ENCODE measurements at places on chromosomes 4 and X.
A peak's percentile ranks its signal among the peaks of the same experiment; 100 is the strongest.

GRCh38 chrX:44871114-44871645 is 1.8 kb upstream of the KDM6A start:
- DNase-seq = no peak

GRCh38 chr4:77092975-77093374 is 17.2 kb upstream of the CCNI start:
- no peak for DNase-seq

DNA sequence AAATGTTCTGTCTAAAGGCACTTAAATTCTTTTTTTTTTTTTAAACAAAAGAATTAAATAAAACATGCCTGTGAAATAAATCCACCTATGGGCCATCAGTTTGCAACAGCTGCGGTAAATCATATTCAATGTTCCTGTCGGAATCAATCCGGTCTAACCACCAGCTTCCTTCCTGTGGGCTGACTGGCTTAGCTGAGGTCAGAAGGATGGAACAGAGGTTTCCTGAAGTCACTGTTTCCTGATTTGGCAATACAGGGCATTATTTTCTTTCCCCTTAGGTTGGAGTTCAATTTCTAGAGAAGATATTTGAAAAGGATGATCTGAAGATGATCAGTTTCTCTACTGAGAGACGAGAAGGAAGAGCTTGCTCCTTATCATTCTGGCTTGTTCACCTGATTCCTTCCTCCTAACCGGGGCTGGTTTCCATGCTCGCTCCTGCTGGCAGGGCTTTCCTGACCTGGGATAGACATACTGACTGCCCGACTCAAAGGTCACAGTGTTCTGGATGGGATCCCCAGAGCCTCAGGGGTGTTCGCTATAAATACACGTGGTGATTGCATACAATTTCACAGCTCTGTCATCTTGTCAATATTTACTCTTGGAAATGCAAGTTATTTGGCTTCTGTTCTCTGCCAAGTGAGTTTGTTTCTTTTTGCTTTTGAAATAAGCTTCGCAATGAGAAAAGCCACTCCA is 21.7 kb downstream of the PDLIM3 start:
- DNase-seq = peak; percentile 25

DNA sequence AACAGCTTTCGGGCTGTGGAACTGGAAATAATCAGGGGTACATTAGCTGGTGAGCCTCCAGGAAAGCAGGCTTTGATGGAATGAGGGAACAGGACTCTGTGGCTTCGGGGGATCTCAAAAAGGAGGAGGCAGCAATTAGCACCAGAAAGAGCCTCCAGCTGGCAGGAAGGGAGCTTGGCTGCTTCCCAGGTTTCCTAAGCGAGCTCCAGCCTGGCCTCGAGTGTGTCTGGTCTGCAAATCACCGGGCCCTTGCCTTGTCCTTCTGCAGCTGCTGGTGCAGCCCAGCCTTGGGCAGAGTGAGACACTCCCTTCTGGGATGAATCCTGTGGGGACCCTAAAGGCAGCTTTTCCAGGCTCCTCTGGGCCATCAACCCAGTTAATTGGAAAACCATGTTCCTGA is 10.7 kb upstream of the PDHA1 start:
- DNase-seq = no peak

GRCh38 chr4:8081621-8082516 is 76.7 kb downstream of the ABLIM2 start:
- no peak for DNase-seq

DNA sequence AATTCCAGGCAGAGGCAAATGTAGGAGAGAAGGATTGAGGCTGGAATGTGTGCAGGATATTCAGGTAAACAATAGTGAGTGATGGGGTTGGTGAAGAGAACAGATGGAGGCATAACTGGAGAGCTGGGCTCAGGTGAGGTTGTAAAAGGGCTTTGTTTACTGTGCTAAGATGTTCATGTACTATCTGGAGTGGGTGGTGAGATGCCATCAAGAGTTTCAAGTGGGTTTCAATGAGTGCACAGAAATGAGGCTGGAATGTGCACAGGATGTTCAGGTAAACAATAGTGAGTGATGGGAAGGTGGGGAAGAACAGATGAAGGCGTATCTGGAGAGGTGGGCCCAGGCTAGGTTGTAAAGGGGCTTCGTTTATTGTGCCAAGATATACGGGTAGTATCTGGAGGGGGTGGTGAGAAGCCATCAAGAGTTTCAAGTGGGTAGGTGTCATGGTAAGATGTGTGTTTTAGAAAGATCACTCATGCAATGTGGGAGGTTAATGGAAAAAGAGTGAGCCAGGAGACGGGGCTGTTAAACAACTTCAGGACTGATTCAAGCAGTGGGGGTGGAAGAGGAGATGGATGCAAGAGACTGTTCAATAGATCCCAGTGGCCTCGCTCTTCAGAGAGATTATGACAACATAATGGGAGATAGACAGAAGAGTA is 25.4 kb upstream of the NMU start:
- DNase-seq = no peak

GRCh38 chr4:126955292-126956183 is 677.2 kb upstream of the INTU start:
- no peak for DNase-seq

DNA sequence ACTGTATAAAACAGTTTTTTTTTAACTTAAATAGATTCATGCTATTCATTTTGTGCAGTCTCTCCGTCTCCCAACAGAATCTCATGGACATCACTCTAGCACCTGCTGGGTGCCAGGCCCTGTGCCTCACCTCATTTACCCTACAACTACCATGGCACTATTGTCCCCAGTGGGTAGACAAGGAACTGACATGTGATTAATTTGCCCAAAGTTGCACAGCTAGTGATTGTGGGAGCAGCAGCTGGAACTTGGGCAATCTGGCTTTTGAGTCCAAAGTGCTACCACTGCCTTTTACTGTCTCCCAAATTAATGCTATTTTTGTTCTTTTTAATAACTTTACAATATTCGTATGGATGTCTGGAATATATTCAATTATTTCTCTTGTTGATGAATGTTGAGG is 11.2 kb upstream of the PGRMC2 start:
- DNase-seq = no peak

- no peak for DNase-seq
These were observed 1248.1 kb downstream of the RAPGEF2 start for GRCh38 chr4:160350944-160351343.

DNA sequence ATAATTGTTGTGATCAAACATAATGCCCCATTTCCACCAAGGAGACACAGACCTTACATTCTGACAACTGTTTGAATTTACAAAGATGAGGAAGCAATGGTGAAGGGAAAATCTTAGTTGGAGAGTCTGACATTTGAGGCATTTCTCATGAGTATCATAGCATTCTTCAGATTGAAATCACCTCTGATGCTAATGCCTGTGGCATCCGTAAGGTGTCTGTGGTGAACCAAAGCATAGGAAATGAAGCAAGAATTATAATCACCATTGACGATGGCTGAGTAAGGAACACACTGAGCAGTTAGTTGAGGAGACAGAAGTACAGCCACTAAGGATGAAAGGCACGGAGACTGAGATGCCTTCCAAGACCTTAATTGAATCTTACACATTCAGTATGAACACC is 575.7 kb downstream of the TRIML1 start:
- no peak for DNase-seq

GRCh38 chr4:8008391-8008790 is 68.7 kb upstream of the AFAP1 start:
- DNase-seq = no peak

GRCh38 chrX:31649201-31649600 is 577.4 kb upstream of the FTHL17 start:
- no peak for DNase-seq

GRCh38 chrX:55709735-55710134 is 7.8 kb upstream of the RRAGB start:
- no peak for DNase-seq
